ENCODE measurements at places on chromosomes 1 and 21.

DNA sequence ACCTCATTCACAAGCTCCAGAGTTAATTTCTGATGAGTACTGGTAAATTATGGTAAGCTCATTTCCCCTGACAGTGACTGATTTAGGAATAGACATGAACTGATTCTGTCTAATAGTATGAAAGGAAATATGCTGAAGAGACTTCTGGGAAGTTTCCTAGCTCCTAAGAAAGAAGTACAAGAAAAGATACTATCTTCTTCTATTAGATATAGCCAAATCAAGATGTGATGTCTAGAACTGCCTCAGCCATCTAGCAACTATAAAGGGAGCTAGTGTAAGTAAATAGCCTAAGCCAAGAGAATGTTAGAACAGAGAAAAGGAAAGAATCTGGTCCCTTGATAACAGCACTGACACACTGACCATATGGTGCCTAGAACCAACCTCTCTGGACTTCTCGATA lies 10.7 kb upstream of the PHTF1 start:
- no peak for DNase-seq

- DNase-seq, result no peak
Measured at GRCh38 chr1:54302951-54303843, 103.0 kb downstream of the SSBP3 start.

GRCh38 chr1:201466492-201466891 lies 2.5 kb downstream of the PHLDA3 start:
- no peak for DNase-seq

GRCh38 chr1:36657826-36658225 lies 175.1 kb upstream of the CSF3R start:
- no peak for DNase-seq

DNA sequence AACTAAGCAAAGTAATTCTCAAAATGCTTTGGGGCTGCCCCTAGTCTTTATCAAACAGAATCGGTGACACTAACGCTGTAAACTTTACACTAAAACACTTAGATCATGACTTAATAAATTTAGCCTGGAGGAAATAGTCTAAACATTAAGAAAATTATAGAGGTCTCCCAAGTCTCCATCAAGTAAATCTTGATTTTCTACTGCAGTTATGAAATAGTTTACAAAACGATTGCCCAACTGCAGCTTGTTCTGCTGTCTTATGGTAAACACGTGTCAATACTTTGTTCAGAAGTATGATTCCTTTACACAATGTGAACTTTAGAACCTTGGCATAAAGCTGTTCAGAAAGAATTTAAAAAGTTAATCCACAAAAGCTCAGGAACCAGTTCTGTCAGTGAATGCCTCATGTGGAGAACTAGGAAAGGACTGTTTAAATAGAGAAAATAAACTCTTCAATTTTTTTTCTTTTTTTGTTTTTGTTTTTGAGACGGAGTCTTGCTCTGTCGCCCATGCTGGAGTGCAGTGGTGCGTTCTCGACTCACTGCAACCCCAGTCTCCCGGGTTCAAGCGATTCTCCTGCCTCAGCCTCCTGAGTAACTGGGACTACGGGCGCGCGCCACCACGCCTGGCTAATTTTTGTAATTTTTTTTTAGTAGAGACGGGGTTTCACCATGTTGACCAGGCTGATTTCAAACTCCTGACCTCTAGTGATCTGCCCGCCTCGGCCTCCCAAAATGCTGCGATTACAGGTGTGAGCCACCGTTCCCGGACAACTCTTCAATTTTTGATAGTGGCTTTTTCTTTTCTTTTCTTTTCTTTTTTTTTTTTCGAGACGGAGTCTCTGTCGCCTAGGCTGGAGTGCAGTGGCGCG lies 1.6 kb downstream of the DDI2 start:
- DNase-seq, result no peak

DNA sequence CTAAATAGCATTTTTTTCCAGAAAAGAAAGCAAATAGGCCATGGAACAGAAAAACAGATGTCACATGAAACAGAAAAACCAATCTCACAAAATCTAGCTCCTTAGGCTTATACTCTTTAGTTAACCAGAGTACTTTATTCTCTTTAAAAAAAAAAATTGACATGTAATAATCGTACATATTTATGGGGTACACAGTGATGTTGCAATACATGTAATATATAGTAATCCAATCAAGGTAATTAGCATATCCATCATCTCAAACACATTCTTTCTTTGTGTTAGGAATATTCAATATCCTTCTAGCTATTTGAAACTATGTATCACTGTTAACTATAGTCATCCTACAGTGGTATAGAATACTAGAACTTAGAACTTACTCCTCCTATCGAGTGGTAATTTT lies 20.1 kb downstream of the LBR start:
- no peak for DNase-seq

DNA sequence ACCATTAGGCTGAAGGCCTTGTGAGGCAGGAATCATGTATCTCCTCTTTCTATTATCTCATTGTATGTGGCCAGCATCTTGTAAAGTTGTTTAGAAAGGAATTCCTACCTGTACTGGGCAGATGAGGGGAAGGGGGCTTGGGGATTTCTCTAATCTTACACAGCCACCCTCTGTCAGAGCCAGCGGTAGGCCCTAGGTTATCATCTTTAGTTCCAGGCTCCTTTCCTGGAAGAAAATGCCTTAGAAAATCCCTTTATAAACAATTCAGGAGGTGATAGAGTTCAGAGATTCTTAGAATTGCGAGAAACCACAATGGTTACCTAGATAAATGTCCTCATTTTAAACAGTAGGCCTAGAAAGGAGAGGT lies 35.2 kb downstream of the DPT start:
- no peak for DNase-seq

DNA sequence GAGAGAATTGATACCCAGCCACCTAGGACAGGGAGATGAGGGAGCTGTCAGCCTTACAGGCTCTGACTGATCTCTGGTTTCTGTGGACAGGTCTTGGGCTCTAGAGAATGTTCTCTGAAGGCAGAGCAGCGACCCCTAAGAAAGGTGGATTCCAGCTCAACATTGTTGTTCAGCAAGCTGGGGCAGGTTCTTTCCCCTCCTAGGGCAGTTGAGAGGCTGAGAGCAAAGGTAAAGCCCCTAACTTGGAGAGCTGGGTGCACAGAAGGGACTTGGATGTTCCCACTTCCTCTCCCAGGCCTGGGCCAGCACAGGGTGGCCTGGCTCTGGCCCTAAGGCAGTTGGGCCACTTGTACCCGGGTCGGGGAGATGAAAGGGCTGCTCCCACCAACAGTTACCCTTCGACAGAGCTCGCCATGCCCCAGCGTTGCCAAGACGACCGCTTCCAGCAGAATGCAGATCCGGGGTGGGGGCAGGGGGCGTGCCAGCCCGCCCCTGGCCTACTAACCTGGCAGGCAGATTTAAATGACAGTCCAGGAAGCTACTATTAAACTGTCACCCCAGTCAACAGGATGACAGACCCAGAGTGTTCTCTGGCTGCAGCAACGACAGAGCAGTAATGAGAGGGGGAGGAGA lies 31.6 kb downstream of the LRP8 start:
- no peak for DNase-seq

DNA sequence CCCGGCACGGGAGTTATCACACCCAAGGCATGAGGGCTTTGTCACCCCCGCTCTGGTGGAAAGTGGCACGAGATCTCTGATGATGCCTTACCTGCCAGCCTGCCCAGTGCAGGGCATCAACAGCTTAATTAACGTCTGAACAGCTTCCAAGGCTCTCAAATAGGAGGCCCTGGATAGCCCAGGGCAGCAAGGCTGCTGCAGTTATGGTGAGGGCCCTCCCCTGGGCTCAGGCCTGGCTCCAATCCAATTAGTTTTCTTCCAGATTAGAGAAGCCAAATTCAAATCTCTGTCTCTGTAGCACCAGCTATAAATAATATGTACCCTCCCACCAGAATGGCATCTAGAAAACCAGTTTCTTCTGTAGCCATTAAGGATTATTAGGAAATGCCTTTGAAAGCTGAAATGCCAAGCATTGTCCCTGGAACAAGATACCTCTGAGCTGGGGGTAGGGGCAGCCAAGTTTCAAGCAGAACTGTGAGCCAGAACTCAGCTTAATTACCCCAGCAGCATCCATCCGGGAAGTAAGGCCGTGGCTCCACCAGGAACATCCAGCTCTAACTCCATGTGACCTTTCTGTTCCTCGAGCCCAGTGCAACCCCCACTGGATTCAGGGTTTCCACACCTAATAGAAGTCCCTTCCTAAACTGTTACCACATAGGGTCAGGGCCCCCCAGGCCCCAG lies 12.5 kb downstream of the QSOX1 start:
- DNase-seq, result no peak

- DNase-seq, result no peak
Measured at GRCh38 chr1:7386226-7387052, 384.7 kb upstream of the VAMP3 start.

DNA sequence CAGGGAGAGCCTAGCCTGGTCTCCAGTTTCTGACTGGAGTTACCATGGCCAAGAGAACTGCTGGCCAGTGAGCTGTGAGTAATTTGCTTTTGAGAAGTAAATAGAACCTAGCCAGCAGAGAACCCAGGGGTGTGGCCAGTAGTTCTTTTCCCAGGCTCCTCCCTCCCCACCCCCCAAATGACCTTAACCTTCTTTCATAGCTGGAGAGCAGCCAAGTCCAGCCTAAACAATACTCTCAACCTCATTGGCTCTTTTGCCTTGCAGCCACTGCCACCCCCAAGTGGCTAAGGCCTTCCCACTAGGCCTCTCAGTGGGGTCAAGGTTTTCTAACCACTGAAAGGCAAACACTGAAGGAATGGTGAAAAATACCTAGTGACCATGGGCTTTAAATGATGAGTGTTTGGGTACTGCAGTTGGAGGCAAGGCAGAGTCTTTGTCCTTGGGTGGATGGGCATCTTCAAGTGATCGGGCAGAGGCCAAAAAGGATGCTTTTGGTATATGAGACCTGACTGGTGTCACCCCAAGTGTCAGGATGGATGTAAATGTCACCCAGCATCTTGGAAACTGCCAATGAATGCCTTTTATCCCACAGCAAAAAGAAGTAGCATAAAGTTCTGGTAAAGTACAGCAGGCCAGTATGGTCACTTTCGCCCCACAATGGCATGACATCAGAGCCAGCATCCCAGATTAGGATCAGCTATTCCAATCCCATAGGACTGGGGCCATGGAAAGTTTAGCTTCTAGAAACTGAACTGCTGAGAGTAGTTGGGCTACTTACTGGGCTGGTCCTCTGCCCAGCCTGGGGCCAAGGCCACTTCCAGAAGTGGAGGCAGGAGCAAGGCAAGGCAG lies 3.5 kb upstream of the PIGV start:
- no peak for DNase-seq

DNA sequence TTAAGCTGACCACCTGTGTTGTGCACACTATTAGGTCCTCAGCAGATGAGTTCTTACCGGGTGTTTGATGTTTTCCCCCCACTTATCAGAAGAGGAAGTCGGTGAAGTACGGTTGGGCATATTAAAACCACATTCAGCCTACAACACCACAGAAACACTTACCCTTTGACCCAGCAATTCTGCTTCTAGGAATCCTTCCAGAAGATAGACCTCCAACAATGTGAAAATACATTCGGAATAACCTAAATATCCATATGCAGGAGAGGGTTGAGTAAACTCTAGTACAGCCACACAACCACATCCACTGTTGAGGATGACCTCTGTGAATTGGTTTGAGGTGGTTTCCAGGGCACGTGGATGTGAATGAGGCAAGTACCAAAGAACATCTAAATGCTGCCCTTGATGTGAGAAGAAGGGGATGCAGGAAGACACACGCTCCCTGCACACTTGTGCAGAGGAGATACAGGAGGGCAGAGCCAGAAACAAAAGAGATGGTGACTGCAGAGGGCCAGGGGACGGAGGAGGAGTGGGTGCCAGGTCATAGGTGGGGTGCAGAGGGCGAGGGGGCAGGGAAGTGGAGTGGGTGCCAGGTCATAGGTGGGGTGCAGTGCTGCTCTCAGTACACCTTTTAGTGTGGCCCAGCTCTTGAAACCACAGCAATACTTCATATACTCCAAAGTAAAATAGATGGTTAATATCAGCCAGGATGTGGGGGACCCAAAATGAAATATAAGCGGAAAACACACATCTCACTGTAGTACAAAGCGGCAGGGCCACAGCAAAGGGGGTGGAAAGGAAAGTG lies 12.8 kb downstream of the ADARB1 start:
- no peak for DNase-seq

DNA sequence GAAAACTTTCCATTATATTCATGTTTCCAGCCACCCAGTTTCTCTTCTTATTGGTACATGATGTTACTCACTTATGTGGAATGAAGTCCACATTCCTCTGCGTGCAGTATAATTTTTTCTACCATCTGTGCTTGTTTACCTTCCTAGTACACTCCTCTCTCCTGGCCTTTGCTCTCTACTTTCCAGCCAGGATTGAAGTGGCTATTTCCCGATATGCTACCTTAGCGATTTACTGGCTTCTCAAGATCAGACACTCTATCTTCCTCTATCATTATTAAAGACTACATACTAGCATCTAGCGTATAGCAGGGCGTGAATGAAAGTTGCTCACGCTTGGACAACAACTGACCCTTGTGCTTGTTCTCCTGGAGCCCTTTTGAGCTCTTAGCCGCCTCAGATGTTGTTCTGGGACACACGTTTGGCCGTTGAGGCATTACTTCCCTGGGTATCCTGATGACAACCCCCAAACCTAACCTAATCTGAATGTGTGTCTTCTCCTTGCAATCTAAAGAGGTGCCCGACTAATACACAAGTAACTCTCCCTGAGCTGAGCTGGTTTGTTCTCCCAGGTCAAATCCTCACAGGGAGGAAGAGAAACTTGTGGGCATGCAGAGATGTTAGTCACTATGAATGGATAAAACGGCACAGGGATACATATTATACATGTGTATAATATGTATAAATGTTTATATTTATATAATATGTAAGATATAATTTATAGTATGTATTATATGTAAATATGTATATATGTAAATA lies 13.4 kb upstream of the MTARC2 start:
- no peak for DNase-seq

DNA sequence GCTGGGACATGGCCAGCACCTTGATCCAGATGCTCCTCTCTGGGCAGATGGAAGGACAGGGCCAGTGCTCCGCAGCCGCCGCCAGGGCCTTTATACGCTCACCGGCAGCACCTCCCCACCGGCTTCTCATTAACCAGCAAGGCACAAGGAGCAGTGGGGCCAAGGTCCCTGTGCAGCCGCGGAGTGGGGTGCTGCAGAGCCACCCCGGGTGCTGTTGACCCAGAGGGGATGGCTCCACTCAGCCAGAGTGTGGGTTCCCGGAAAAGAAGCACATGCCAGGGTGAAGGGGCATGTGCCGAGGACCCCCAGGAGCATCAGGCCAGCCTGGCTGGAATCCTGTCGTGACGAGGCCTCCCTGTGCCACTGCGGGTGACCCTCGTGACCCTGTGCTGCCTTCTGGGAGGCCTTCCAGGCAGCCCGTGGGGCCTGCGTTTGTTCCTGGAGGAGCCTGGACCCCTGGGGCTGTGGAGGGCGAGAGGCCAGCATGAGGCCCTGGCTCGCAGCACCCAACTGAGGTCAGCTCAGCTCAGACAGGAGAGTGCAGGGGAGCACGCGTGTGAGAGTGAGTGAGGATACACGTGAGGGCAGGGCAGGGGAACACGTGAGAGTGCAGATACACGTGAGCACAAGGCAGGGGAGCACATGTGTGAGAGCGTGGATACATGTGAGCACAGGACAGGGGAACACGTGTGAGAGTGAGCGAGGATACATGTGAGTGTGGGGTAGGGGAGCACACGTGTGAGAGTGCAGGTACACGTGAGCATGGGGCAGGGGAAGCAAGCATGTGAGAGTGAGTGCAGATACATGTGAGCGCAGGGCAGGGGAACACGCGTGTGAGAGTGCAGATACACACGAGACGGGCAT lies at the start of gene FTCD:
TSS of gene FTCD (minus strand) at position 66 of the 864 bp plus-strand sequence. CDS start at position 10, 56 bp downstream.
- DNase-seq, result no peak
